ENCODE measurements at places on chromosomes 7 and 10.
A peak's percentile ranks its signal among the peaks of the same experiment; 100 is the strongest.

DNA sequence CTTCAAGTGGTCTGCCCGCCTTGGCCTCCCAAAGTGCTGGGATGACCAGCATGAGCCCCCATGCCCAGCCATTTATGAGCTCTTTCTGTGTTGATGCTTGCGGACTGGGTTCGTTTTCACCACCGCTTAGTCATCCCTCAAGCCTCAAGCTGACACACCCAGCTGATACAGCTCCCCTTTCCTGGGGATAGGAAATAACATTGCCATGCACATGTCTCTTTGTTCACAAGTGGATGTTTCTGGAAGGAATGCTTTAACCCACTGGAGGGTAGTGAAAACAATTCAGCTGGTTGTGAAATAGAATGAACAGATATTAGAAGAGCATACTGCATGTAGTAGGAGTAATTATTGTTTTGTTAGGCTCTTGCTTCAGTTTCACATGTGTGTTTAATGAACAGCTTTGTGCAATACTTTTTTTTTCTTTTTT, 8.5 kb upstream of the METTL27 start:
- no peaks in the 10 kb centered on the region for H3K27me3 ChIP-seq
- H3K36me3 ChIP-seq, result no peaks in the 10 kb centered on the region
- DNase-seq, result no peak
- H3K4me3 ChIP-seq, result no peak overlapping the region
- H3K27ac ChIP-seq, result no peak overlapping the region

- no peak overlapping the region for H3K4me3 ChIP-seq
- no peak overlapping the region for H3K27ac ChIP-seq
- no peak for DNase-seq
Measured at GRCh38 chr7:94243066-94243711, 151.5 kb upstream of the COL1A2 start.

DNA sequence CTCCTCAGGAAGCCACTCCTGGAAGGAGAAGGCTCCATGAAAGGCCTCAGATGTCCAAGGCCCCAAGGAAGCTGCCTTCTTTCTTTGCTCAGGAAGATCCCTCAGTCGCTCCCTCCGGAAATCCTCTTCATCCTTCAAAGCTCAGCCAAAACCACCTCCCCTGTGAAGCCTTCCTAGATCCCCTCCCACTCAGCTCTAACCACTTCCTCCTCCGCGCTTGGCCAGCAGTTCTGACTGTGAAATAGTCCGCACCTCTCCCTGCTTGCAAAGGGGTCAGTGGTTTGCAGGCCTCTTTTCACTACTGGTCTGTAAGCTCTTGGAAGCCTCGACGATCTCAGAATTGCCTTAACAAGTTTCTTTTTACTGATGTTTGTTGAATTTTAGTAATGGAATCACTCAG, 23.9 kb downstream of the PYROXD2 start:
- DNase-seq, result no peak
- peak overlapping the region; percentile 16 for H3K4me3 ChIP-seq
- H3K4me1 ChIP-seq, result peaks cover 27% of the 10 kb centered on the region
- H3K27ac ChIP-seq, result no peak overlapping the region
- peaks cover 6% of the 10 kb centered on the region for H3K36me3 ChIP-seq

DNA sequence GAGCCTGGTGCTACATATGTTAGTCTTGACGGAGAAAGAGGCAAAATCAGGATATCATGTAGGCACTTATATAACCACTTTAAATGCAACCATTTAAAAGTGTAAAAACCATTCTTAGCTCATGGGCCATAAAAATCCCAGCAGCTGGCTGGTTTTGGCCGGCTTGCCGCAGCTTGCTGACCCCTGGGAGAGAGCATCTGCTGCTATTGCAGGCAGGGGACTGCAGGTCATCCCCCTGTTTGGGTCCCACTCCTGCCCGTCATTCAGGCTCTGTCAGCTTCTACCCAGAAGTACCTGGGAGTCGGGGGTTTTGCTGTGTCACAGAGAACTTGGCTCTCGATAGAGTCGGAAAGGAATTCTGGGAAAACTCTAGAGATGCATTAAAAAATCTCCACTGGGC, 187.4 kb downstream of the CUX1 start:
- H3K4me3 ChIP-seq, result no peak overlapping the region
- no peak overlapping the region for H3K27ac ChIP-seq
- peaks cover 5% of the 10 kb centered on the region for H3K36me3 ChIP-seq
- no peaks in the 10 kb centered on the region for H3K4me1 ChIP-seq
- no peak for DNase-seq

GRCh38 chr10:11687357-11687771, 54.8 kb upstream of the ECHDC3 start:
- H3K27ac ChIP-seq, result no peak overlapping the region
- H3K4me1 ChIP-seq, result peaks cover 44% of the 10 kb centered on the region
- H3K27me3 ChIP-seq, result no peaks in the 10 kb centered on the region
- H3K4me3 ChIP-seq, result no peak overlapping the region

DNA sequence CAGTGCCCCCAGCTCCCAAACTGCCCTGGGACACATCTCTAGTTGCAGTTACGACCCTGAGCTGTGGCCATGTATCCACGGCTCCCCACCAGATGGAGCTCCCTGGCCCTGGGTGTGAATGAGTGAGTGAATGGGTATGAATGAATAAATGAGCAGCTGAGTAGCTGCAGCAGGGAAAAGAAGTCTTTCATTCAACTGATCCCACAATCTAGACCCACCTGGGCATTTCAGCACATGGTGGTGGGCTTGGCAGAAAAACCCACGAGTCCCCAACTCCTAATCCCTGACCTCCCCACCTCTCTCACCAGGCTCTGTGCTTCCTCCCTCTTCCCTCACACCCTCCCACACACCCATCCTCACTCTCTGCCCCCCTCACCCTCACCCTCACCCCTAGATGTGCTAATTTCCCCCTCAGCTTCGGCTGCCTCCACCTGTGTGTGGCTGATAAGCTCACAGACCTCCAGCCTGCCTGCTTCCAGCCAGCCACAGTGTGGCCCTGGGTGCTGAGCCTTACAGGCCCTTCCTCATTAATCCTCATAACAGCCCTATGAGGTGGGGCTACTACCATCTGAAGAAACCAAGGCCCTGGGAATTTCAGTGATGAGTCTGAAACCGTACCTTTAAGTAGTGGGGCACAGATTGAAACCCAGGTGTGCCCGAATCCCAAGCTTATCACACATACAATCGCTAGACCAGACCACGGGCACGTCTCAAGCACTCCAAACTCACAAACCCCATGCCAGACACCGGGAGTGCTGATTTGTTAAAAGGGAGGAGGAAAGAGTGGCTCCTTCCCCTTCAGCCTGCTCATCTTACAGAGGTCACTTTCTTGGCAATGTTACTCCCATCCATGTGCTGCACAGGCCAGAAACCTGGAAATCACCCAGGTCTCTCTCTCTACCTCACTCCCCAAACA, 2.2 kb upstream of the ATP6V1F start:
- no peak for DNase-seq
- no peak overlapping the region for H3K27ac ChIP-seq
- H3K27me3 ChIP-seq, result no peaks in the 10 kb centered on the region
- peaks cover 27% of the 10 kb centered on the region for H3K4me1 ChIP-seq

GRCh38 chr10:80132299-80133139, at the start of gene PLAC9:
Gene PLAC9 (plus strand): TSS chr10:80132730. CDS start chr10:80132763, 33 bp downstream.
- no peak within 1 kb of the TSS for H3K27ac ChIP-seq
- DNase-seq, result no peak
- H3K4me1 ChIP-seq, result peaks cover 7% of the 10 kb centered on the region
- H3K27me3 ChIP-seq, result peaks cover 41% of the 10 kb centered on the region
- H3K4me3 ChIP-seq, result no peak within 1 kb of the TSS
- no peaks in the 10 kb centered on the region for H3K36me3 ChIP-seq

DNA sequence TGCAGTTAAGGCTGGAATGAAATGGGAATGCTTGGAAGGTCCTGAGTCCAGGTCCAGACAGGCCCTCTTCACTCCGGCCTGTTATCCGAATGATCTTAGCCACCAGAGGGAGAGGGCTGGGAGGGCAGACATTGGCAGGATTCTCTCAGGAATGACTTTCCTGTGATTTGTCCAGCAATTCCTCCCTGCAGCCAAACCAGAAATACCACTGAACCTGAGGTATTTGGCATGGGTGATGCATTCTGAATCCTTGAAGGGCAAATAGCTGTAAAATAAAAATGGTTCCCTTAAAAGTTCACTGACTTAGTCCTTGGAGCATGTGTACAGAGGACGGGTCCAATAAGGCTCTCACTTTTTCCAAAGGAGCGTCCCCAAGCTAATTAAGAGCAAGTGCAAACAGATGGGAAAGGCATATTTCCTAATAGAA, 77.5 kb upstream of the HABP2 start:
- no peak overlapping the region for H3K27ac ChIP-seq
- no peaks in the 10 kb centered on the region for H3K27me3 ChIP-seq
- no peak overlapping the region for H3K4me3 ChIP-seq
- no peaks in the 10 kb centered on the region for H3K36me3 ChIP-seq

- no peak overlapping the region for H3K27ac ChIP-seq
- no peak overlapping the region for H3K4me3 ChIP-seq
- no peaks in the 10 kb centered on the region for H3K36me3 ChIP-seq
- DNase-seq, result no peak
Measured at GRCh38 chr10:6195846-6196245, 6.9 kb upstream of the PFKFB3 start.

DNA sequence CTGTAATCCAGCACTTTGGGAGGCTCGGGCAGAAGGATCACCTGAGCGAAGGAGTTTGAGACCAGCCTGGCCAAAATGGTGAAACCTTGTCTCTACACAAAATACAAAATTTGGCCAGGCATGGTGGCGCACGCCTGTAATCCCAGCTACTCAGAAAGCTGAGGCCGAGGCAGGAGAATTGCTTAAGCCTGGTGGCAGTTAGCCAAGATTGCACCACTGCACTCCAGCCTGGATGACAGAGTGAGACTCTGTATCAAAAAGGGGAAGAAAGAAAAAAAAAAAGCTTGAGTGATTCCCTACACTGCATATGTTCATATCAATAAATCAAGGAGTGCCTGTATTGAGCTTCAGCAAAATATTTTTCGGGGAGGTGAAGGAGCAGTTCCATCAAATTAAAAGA, 45.8 kb upstream of the SRRM3 start:
- no peak overlapping the region for H3K27ac ChIP-seq
- H3K36me3 ChIP-seq, result no peaks in the 10 kb centered on the region
- peaks cover 6% of the 10 kb centered on the region for H3K4me1 ChIP-seq
- H3K27me3 ChIP-seq, result no peaks in the 10 kb centered on the region
- no peak for DNase-seq

- H3K4me1 ChIP-seq, result no peaks in the 10 kb centered on the region
- no peak for DNase-seq
- H3K27ac ChIP-seq, result no peak overlapping the region
- H3K36me3 ChIP-seq, result peaks cover 3% of the 10 kb centered on the region
Measured at GRCh38 chr10:101545898-101546297, 42.2 kb downstream of the POLL start.

DNA sequence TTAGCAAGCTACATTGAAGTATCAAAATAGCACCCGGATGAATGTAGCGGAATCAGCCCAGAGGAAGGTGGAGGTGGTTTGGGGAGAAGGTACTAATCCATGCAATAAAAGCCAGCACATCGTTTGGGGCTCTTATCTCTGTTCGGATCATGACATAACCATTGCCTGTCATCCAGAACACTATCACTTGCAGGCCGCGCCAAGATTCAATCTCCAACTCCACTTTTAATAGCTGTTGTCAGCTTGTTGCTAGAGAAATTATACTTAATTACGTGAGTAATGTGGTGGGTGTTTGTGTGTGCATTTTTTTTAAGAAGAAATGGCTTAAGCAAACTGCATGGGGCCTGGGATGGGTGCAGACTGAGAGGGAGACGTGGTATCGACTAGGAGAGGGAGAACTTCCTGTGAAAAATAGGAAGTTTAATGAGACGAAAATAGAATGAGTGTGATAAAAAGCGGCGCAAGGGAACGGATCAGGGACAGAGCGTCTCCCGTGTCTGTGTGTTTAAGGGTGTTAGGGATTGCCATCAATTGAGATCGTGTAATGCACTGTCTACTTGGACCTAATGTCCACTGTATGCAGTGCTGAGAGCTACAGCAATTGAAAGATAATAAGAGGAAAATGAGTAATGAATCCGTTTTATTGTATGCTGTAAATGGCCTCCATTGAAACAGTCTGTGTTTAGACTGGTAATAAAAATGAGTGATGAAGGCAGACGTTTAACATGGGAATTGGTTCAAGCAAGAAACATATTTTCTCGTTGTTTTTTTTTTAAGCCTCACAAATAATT, 27.6 kb upstream of the SFMBT2 start:
- no peaks in the 10 kb centered on the region for H3K27me3 ChIP-seq
- DNase-seq, result no peak
- no peaks in the 10 kb centered on the region for H3K36me3 ChIP-seq
- H3K4me3 ChIP-seq, result no peak overlapping the region
- no peaks in the 10 kb centered on the region for H3K4me1 ChIP-seq
- no peak overlapping the region for H3K27ac ChIP-seq

GRCh38 chr10:58662314-58662713, 149.6 kb downstream of the BICC1 start:
- no peaks in the 10 kb centered on the region for H3K36me3 ChIP-seq
- H3K27me3 ChIP-seq, result no peaks in the 10 kb centered on the region
- DNase-seq, result peak; percentile 14
- H3K4me3 ChIP-seq, result no peak overlapping the region

- no peak overlapping the region for H3K27ac ChIP-seq
- H3K36me3 ChIP-seq, result no peaks in the 10 kb centered on the region
- DNase-seq, result no peak
- H3K4me1 ChIP-seq, result peaks cover 2% of the 10 kb centered on the region
Measured at GRCh38 chr7:137952426-137952805, 49.5 kb downstream of the CREB3L2 start.

DNA sequence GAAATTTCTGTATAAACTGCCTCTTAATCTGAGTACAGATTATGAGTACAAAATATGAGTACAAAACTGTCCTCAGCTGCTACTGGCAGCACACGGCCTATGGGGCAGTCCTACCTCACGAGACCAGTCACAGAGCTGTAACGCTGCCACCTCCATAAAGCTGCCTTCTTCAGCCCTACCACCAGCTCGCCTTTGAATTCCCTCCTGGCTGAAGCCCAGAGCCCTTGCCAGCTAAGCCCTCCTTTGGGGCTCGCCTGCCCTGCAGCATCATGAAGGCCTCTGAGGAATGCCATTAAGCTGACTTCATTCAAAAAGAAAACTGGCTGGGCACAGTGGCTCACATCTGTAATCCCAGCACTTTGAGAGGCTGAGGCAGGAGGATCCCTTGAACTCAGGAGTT, 180.0 kb upstream of the SH2B2 start:
- H3K27ac ChIP-seq, result no peak overlapping the region
- H3K36me3 ChIP-seq, result peaks cover 18% of the 10 kb centered on the region
- no peak for DNase-seq
- H3K4me3 ChIP-seq, result no peak overlapping the region
- no peaks in the 10 kb centered on the region for H3K4me1 ChIP-seq
- no peaks in the 10 kb centered on the region for H3K27me3 ChIP-seq

DNA sequence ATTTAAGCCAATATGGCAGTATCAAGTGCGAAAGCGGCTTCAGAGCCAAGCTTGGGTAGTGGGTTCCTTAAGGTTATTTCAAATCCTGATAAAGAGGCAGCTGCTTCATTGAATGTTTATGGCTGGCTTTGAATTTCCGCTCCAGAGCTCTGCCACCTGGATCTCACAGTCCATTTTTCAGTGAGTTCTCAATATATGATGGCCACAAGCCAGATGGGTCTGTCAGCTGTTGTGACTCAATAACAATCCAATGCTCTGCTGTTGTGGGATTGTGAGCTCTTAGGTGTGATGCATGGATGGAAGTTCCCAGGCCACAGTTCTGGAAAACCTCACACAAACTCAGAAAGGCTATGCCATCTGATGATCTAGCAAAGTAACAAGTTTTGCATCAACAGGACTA, 743.8 kb upstream of the LRRN3 start:
- no peak overlapping the region for H3K27ac ChIP-seq
- no peaks in the 10 kb centered on the region for H3K4me1 ChIP-seq
- no peaks in the 10 kb centered on the region for H3K36me3 ChIP-seq
- H3K4me3 ChIP-seq, result no peak overlapping the region
- no peak for DNase-seq

GRCh38 chr7:91079487-91079886, 184.7 kb upstream of the FZD1 start:
- no peak overlapping the region for H3K27ac ChIP-seq
- H3K4me1 ChIP-seq, result peaks cover 8% of the 10 kb centered on the region
- DNase-seq, result no peak
- no peak overlapping the region for H3K4me3 ChIP-seq
- H3K36me3 ChIP-seq, result no peaks in the 10 kb centered on the region
- no peaks in the 10 kb centered on the region for H3K27me3 ChIP-seq
